ENCODE measurements at places on chromosomes 11 and 22. TPM values are rescaled to one million over a fixed set of nuclear protein-coding genes. Genes with fewer than 3 reads are reported as not detected.
A peak's percentile ranks its signal among the peaks of the same experiment; 100 is the strongest.

OR4A16 gene
- polyA plus RNA-seq: not detected

DNA sequence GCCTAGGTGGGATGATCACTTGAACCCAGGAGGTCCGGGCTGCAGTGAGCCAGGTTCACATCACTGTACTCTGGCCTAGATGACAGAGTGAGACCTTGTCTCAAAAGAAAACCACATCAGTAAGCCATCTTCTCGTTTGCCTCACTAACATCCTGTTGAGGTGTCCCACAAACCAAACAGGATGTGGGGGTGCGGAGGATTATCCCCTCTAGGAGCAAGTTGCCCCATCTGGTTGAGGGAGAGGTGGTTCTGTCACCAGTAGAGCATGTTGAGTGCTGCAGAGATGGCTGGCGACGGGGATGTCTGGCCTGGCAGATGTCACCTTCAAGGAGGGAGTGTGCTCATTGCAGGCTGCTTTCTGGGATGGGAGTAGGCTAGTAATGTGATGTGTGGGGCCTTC, 72.4 kb downstream of the ZNRF3 start:
- DNase-seq: peak; percentile 79

VSIG10L2 gene
- polyA plus RNA-seq: not detected

DNA sequence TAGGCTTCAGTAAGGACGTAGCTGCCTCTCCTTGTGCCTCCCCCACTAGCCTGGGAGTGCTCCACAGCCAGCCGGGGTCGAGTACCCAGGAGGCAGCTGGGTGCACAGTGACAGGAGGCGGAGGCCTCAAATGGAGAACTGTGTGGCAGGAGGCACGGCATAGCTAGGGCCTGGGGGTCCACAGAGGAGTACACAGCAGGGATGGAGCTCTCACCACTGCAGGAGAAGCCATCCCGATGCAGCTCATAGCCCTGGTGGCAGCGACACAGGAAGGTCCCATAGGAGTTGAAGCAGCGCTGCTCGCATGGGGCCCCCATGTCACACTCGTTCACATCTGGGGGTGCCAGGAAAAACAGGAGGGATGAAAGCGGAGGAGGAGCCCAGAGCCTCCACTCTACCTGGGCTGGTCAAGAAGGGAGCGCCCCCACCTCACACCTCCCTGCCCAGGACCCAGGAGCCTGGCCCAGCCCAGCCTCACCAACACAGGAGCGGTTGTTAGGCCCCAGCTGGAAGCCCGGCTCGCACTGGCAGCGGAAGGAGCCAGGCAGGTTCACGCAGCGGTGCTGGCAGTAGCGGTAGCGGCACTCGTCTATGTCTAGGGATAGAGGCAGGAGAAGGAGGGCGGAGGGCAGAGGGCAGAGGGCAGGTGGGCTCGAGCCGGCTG, 2.8 kb downstream of the EFEMP2 start:
- DNase-seq: no peak

ASCL2 gene
- 8.9 TPM for polyA plus RNA-seq

DNA sequence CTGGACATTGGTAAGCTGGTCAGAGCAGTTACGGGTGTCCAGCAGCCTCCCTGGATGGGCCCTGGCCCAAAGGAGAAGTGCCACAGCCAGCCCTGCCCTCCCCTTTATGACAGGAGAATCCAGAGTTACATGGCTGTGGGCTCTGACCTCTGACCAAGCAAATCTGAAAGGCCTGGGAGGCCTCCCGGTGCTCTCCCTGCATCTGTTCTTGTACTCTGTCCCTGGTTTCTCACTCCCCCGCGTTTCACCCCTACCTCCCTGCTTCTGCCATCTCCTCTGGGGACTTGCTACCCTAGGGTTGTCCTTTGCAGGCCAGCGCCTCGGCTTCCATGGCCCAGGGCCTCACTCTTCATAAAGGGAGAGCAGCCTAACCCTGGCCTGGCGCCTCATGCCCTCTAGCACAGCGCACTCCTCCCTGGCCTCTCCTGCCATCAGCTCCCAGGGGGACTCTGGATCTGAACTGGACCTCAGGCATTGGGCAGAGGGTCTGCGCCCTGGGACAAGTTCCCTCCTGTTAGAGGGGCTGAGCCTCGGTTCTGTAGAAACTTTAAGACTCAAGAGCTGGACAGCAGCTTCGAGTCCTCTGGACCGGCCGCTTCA, 10.7 kb downstream of the PICK1 start:
- DNase-seq: no peak

CWF19L2 gene
- 8.0 TPM for polyA plus RNA-seq

CXCR5 gene
- polyA plus RNA-seq: 4.5 TPM

KCNQ1 gene
- polyA plus RNA-seq: 5.7 TPM

FBXO3 gene
- 33.4 TPM for polyA plus RNA-seq

ASRGL1 gene
- 2.7 TPM for polyA plus RNA-seq

GRCh38 chr11:16997624-16998023, 16.6 kb downstream of the PLEKHA7 start:
- no peak for DNase-seq

ACRV1 gene
- polyA plus RNA-seq: not detected

DNA sequence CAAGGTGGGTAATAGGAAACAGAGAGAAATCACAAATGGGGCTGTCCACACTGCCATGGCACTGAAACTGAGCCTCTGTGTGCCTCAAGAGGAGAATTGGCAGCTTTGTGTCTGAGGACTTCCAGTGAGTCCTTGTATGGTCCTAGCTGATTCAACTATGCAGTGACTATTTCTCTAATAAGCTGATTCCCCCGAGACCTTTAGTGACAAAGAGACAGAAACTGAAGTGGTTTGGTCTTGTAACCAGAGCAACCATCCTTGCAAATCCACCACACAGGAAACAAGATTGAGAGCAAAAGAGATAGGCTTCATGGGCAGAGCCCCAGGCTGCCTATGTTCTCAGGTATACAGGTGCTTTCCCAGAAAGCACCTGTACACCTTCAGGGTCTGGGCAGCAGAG, 1038.5 kb downstream of the NTM start:
- DNase-seq: no peak

- DNase-seq: no peak
These were observed 56.3 kb downstream of the LRRC74B start for GRCh38 chr22:21101877-21102638.

DNA sequence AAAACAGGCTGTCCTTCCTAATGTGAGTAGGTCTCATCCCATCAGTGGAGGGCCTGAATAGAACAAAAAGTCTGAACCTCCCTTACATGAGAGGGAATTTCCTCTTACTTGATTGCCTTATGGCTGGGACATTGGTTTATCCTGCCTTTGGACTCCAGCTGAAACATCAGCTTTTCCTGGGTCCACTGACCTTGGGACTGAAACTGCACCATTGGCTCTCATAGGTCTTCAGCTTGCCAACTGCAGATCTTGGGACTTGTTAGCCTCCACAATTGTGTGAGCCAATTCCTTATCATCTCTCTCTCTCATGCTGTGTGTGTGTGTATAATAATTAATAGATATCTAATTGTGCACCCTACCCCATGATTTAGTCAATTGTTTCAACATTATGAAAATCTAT, 375.3 kb upstream of the DDI1 start:
- DNase-seq: no peak

DNA sequence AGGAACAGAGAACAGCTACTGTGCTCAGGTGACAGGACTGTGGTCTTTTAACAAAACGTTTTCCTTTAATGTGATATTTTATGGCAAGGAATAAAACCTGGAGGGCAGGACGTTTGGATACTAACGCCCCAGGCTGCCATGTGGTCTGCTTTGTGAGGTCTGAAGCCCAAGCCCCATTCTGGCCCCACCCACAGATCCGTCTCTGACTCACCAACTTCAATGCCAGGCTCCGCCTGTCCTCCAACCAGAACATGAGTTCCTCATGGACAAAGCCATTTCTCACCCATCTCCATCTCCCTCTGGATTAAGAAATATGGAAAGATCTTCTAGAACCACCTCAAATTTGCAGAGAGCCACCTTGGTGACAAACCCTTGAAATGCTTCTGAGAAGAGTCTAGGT, 148.8 kb downstream of the CRYBB2 start:
- DNase-seq: no peak

C1QTNF4 gene
- not detected for polyA plus RNA-seq

MS4A3 gene
- 0.60 TPM for polyA plus RNA-seq

- no peak for DNase-seq
These were observed 81.9 kb downstream of the MN1 start for GRCh38 chr22:27719535-27720227.

SLC17A6 gene
- not detected for polyA plus RNA-seq

DNA sequence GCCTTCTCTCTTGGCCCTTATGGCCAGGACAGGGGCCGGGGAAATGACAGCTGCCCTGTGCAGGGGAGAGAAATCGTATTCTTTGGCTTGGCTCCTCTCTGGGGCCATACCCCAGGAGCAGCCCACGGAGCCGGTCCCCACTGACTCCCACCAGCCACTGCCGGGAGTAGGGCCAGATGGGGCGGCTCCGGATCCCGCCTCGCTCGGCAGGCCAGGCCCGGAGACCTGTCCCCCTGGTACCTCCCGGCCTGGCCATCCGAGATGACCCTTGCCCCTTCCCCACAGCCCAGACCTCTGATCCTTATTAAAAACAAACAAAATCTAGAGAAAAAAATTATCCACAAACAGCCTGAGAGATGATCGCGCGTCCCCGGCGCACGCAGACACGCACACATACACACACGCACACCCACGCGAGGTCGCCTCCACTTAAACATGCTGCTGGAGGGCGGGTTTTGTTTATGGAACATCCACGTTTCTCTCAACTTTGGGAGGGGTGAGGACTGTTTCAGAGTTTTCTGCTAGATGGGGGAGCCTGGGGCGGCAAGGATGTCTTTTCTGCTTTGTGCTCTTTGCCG, 59.1 kb downstream of the IGLL1 start:
- no peak for DNase-seq

DNA sequence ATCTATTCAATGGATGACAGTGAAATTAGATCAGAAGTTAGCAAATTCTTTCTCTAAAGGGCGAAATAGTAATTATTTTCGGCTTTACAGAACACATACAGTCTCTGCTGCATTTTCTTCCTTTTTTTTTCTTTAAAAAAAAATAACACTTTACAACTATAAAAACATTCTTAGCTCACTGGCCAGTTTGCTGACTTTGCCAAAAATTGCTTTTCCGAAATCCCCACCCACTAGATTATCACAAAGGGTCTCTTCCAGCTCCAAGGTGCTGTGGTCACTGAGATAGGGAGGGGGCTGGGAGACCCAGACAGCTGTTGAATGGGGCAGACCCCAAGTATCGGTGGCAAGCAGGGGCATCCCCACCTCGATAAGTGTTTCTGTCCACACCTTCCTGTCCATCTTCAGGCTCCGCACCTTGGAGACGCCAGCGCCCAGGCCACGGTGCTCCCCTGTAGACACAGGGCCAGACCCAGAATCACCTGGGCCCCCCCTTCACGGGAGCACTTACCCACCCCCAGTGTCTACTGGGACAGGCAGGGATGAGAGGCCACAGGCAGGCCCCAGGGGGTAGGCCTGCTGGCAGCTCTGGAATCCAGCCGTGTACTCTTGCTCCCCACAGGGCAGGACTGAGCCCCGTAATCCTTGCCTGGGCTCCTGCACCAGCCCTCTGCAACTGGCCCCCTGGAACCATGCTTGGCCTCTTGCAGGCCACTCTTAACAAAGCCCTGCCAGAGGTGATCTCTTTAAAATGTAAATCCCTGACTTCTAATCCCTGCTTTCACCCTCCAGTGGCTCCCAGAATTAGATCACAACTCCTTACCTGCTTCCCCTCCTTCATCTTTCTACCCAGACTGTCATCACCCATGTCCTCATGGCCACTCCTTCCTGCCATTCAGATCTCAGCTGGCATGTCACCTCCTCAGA, 31.5 kb upstream of the PDE2A start:
- DNase-seq: no peak

YWHAH gene
- polyA plus RNA-seq: 113 TPM

DNA sequence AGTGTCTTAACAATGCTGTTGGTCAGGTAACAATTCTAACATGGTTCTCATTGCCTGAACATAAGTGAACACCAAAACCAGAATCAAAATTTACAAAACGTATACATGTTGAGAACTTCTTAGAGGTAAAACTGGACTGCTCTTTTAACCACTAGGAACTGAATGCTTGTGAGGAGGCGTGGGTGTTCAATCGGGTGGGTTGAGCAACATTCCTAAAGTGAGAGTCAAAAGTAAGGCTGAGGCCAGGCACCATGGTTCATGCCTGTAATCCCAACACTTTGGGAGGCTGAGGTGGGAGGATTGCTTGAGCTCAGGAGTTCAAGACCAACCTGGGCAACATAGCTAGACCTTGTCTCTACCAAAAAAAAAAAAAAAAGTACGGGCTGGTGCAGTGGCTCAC, 11.5 kb downstream of the PPME1 start:
- DNase-seq: no peak

DNA sequence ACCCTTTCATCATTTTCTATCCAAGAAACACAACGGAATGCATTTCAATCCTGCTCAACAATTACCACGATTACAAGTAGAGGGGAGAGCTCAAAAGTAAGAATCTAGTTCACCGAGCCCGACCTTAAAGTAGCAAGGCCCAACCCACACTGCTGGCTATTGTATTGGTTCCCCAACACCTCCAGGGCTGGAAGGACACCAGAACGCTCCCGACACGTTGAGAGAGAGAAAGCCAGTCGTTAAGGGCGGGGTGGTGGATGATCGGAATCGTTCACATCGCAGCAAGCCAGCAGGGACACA, 690 bp downstream of the CKAP5 start:
- no peak for DNase-seq

MYRF gene
- 0.63 TPM for polyA plus RNA-seq

RFPL3 gene
- polyA plus RNA-seq: not detected

DNA sequence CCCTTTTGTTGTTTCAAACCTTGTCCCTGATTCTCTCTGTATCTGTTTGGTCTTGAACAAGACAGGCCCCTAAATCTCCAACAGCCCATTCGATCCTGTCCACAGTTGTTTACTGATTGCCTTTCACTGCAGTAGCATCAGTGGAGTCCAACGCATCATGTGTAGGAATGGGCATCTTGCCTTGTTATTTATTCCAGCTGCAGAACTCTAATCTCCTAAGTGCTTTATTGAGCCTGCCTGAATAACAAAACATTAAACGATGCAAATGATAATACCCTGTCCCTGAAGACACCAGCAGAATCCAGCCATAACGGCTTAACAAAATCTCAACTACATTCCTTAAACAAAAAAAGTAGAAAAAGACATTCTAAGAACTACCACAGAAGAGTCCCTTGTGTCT, 50.1 kb downstream of the SLC35F2 start:
- DNase-seq: no peak

- peak; percentile 64 for DNase-seq
These were observed 23.4 kb upstream of the MPPED1 start for GRCh38 chr22:43388420-43388851.

- no peak for DNase-seq
These were observed 8.6 kb downstream of the TAB1 start for GRCh38 chr22:39408173-39408572.

GRCh38 chr22:37111156-37111717, 1.7 kb upstream of the TMPRSS6 start:
- DNase-seq: no peak

C11orf86 gene
- not detected for polyA plus RNA-seq

APOBEC3G gene
- polyA plus RNA-seq: 256 TPM

- DNase-seq: no peak
These were observed 26.8 kb upstream of the CELSR1 start for GRCh38 chr22:46564084-46564714.

GRCh38 chr11:76209973-76210930, 4.0 kb upstream of the WNT11 start:
- DNase-seq: no peak
